ENCODE measurements at places on chromosomes 5 and 9.
A peak's percentile ranks its signal among the peaks of the same experiment; 100 is the strongest.

DNA sequence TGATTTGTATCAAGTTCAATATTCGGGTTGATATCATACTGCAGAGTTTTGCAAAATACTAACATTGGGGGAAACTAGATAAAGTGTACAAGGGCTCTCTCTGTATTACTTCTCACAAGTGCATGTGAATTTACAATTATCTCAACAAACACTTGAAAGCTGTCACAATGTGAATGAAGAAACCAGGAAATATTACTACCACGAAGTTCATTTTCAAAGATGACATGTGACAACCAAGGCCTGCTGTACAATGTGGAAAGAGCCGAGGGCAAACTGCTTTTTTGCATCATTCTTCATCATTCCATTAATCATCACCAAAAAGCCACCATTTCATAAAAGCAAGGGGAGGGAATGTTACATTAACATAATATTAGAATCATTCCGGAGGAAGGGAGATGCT lies 310.0 kb downstream of the GLIS3 start:
- DNase-seq, result no peak

- no peak for DNase-seq
Observed at GRCh38 chr5:106833517-106833916, 837.2 kb downstream of the EFNA5 start.

GRCh38 chr5:8322484-8322883 lies 453.5 kb downstream of the MTRR start:
- no peak for DNase-seq

- no peak for DNase-seq
Observed at GRCh38 chr5:7325975-7326913, 69.7 kb upstream of the ADCY2 start.

- DNase-seq, result no peak
Observed at GRCh38 chr9:110911659-110912418, 126.4 kb downstream of the LPAR1 start.

GRCh38 chr5:177611446-177612214 lies 11.7 kb downstream of the B4GALT7 start:
- no peak for DNase-seq

DNA sequence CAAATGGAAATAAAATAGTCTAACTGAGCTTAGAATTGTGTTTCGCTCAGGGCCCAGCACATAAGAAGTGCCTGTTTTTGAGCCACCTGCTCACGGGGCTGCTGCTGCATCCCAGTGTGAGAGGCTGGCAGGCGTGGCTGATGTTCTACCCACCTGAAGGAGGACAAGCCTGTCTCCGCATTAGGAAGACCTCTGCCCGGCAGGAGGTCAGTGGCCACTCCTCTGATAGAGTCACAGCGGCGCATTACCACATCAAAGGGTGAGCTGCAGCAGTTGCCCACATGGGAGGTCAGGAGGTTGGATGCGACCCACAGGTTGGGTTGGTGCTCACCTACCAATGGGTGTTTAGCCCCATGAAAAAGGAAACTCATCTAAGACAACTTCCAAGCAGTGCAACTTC lies 3.7 kb upstream of the SLC6A7 start:
- no peak for DNase-seq

DNA sequence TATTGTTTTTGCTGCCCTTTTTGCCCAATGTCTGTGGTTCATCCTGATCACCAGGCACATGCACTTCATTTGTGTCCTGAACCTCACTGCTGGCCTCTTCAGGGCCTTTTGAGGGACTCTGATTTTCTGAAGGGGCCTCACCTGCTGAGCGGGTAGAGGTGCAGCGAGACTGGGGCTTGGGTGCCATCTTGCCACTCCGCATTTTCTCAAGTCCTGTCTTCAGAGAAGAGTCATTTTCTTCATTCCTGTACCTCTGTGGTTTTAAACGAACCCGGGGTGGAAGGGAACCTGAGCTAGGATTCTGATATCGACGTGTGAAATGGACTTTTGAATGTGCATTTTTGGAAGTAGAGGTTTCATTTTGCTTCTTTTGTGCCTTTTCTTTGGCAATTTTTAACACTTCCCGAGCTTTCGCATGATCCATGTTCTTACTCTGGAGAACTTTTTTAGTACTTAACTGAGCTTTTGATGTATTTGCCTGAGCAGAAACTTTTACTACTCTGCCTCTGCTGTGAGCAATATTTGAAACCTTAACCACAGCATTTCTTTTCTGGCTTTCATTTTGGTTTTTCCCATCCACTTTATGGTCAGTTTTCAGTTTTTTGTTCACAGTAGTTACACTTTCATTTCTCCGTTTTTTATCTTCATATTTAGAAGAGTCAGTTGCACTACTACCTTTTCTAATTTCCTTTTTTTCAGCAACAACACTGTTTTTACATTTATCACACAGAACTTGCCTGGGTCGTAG lies 26.1 kb downstream of the PWWP2A start:
- DNase-seq, result no peak

- DNase-seq, result no peak
Observed at GRCh38 chr9:112777914-112778313, 27.4 kb downstream of the SNX30 start.

GRCh38 chr5:34598177-34598794 lies 57.8 kb upstream of the RAI14 start:
- DNase-seq, result peak; percentile 99

DNA sequence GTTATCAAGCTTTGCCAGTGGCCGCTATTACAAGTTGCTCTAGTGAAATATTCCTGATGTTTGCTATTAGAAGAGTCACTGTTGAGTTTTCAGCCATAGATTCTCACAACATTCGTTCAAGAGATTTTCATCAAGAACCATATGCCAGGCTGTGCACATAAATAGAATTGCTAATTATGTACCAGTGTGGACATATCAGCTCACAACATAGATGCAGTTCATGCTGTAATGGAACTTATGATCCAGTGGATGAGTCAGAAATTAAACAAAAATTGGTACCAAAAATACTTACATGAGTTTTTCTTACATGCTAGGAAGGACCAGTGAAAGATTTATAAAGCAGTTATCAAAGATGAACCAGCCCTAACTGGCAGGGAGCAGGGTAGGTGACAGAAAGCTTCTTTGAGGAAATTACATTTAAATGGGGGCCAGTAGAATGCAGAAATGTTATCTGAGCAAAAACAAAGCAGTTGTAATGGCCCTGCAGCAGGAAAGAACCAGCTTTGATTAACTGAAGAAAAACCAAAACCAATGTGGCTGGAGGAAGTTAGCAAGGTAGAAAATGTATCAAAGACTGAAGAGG lies 404.2 kb downstream of the DNAH5 start:
- no peak for DNase-seq

- DNase-seq, result peak; percentile 97
Observed at GRCh38 chr5:16492398-16493140, 27.0 kb upstream of the ZNF622 start.

DNA sequence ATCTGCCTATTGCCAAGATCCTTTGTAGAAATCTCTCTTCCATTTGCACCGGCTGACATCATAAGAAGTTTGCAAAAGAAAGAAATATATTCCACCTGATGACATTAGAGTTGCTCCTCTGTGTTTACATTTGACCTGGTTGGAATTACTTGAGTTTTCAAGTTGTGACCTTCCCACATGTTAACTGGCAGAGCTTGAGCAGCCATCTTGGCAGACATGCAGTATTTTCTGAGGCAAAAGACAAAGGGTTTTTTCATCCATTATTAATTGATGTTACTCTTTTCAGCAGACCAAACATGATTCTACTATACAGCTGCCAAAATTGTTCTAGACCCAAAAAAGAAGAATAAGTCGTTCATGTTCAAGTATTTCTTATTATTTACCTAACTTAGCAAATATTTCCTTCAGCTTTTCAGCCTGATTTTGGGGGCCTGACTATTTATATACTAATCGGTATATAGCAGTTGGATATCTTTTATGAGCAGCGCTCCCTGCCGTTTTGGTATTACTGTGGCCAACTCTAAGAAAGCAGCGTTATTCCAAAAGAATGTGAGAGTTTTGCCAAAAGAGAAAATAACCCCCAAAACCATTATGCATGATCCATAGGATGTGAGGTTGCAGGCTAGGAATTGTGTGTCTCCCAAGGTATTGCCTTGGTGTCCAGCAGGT lies 212.9 kb downstream of the PBX3 start:
- no peak for DNase-seq

DNA sequence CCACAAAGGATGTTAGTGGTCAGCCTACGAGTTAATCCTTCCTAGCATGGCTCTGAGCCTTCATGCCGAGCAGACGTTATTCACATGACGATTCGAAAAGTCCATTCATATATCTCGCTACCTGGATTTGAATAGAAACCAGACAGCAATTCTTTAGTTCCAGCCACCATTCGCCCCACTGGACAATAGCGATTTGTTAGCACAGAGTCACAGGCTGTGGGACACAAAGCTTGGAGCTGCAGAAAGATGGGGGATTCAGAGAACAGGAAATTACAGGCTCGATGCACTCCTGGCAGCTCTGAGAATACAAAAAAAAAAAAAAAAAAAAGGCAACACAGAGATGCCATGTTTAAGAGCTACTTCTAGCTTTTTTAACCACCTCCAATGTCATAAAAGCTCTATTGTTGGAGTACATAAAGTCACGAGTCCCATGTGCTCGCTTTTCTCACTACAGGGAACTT lies 110.7 kb downstream of the NR6A1 start:
- DNase-seq, result peak; percentile 91

DNA sequence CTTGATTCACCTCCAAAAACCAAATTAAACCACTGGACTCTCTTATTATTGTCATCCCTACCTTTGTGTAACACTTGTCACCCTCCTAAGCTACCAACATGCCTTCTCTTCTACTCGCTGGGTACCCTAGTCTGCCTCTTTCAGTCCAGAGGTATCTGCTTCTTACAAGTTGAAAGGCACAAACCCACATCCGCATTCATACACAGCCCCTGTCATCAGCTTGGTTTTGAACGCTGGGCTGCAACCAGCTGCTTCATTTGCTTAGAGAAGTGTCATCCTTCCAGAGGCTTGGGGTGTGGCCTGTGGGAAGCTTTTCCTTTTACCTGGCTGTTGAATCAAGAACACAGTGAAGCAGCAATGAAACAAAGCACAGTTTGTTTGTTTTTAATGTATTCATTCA lies 138.8 kb upstream of the WWC1 start:
- DNase-seq, result no peak

GRCh38 chr5:133284306-133284705 lies 232.5 kb downstream of the HSPA4 start:
- DNase-seq, result no peak

DNA sequence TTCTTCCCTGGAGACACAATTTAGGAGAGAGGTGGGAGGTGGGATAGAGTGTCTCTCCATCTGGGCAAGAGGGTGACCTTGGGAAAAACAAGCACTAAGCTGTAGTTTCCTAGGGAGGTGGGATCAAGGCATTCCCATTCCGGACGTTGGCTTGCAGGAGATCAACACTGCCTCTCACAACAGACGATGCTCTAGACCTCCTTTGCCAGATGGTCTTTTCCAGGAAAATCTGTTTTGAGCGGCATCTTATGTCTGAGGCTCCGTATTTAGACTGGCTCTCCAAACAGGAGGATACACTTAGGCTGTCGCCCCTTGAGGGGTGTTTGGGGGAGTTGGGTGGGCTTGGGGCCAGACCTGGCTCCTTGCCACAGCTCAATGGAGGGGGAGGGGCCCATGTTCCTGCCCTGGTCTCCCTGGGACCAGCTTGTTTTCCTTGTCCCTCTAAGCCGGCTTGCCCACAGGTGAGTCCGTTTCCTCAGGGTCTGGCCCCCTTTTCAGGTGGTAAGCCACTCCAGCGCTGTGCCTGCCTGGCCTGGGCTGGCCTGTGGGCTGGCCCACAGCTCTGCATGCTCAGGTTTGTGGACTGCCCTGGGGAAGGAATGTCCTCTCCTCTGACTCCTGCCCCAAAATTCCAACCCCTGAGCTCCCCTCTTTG lies 2.4 kb downstream of the PSD2 start:
- DNase-seq, result no peak
